ENCODE measurements at places on chromosomes 3 and 15. TPM values are rescaled to one million over a fixed set of nuclear protein-coding genes. Genes with fewer than 3 reads are reported as not detected.

The IGF2BP2 gene
- 2.7 TPM for total RNA-seq

The NR2E3 gene
- total RNA-seq, result 0.92 TPM

The TM6SF1 gene
- 9.1 TPM for total RNA-seq

The PIERCE2 gene
- 12.6 TPM for total RNA-seq

The XIRP1 gene
- total RNA-seq, result 2.0 TPM

The CCDC33 gene
- not detected for total RNA-seq

The CLEC3B gene
- total RNA-seq, result 202 TPM

The ALCAM gene
- total RNA-seq, result 109 TPM

The PPM1L gene
- 13.3 TPM for total RNA-seq

The SIN3A gene
- 34.0 TPM for total RNA-seq
